ENCODE measurements at places on chromosomes 5 and 9.

DNA sequence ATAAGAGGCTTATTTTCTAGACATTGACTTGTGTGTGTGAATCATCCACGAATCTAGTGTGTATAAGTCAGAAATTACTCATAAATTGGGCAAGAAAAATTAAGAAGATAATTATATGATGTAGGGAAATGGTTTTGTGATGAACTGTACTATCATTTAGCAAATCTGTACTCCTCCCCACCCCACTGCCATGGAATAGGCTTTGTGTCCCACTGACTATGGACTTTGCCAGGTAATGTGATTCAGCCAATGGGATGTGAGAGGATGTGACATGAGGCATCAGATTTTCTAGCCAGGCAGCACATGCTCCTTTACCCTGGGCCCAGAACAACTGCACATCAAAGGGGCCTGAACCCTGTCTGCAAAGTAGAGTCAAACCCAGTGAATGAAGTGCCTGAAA lies 406.6 kb downstream of the CTNND2 start:
- H3K27me3 ChIP-seq, result no peaks in the 10 kb centered on the region
- no peak overlapping the region for H3K27ac ChIP-seq
- H3K4me3 ChIP-seq, result no peak overlapping the region
- no peaks in the 10 kb centered on the region for H3K4me1 ChIP-seq
- no peaks in the 10 kb centered on the region for H3K36me3 ChIP-seq

GRCh38 chr9:752681-753200 lies 88.8 kb upstream of the DMRT1 start:
- peak; percentile 34 for DNase-seq
- H3K4me1 ChIP-seq, result peaks cover 13% of the 10 kb centered on the region

- H3K4me3 ChIP-seq, result no peak overlapping the region
- peaks cover 8% of the 10 kb centered on the region for H3K4me1 ChIP-seq
- H3K36me3 ChIP-seq, result no peaks in the 10 kb centered on the region
Measured at GRCh38 chr9:87255431-87256155, 242.1 kb upstream of the DAPK1 start.

GRCh38 chr9:98215821-98216220 lies 23.4 kb upstream of the CORO2A start:
- DNase-seq, result no peak
- peaks cover 29% of the 10 kb centered on the region for H3K36me3 ChIP-seq
- H3K4me1 ChIP-seq, result no peaks in the 10 kb centered on the region
- H3K27ac ChIP-seq, result no peak overlapping the region
- no peaks in the 10 kb centered on the region for H3K27me3 ChIP-seq
- no peak overlapping the region for H3K4me3 ChIP-seq
